ENCODE measurements at places on chromosomes 4 and X. TPM values are rescaled to one million over a fixed set of nuclear protein-coding genes. Genes with fewer than 3 reads are reported as not detected.

GRCh38 chrX:47283015-47283771 is 50.4 kb downstream of the USP11 start:
- no peaks in the 10 kb centered on the region for H3K36me3 ChIP-seq

GRCh38 chr4:166594326-166594946 is 639.9 kb downstream of the SPOCK3 start:
- H3K27me3 ChIP-seq: no peaks in the 10 kb centered on the region
- no peaks in the 10 kb centered on the region for H3K36me3 ChIP-seq
- no peak overlapping the region for H3K27ac ChIP-seq

DNA sequence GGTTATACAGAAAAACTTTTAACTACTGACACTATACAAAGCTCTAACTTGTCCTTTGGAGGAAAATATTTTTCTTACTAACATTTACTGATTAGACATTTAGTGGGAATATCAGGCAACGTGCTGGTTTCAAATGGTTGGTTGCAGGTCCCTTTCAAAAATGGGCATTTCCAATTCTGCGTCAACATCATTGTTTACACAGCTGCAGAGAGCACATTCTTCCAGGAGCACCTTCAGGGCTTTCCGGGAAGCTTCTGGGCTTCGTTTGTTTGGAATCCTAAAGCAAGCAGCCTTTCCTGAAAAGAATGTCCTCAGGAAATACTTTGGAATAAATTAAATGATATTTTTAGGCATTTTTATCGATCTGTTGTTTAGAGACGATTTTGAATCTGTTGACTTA is 289.7 kb downstream of the TRIML1 start:
- H3K4me1 ChIP-seq: peaks cover 7% of the 10 kb centered on the region
- no peak overlapping the region for H3K4me3 ChIP-seq
- H3K36me3 ChIP-seq: no peaks in the 10 kb centered on the region
- DNase-seq: no peak
- H3K27ac ChIP-seq: no peak overlapping the region

Gene BEX3
- total RNA-seq: 130 TPM

Gene FRG1
- total RNA-seq: 34.2 TPM

DNA sequence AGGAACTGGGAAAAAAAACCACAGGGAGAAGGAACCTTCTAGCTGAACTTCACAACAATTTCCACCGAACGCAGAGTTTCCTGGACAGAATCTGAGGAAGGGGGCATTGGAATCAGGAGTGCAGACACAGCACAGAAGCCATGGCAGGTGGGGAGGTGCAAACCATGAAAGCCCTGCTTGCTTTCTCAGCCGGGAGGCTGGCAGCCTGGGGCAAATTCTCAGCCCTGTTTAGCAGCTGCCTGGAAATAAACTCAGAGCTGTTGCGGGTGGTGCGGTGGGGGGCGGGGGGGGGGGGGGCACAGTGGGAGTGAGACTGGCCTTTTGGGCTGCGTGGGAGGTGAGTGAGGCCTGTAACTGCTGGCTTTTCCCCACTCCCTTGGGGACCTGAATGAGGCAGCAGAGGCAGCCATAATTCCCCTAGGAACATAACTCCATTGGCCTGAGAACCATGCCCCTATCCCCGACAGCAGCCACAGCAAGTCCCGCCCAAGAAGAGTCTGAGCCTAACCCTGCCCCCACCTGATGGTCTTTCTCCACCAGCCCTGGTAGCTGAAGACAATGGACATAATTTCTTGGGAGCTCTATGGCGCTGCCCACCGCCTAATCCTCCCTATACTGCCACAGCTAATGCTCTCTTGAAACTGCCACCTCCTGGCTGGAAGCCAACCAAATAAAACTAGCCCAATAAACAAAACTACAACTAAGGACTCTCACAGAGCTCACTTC is 176.3 kb downstream of the FAM13A start:
- H3K4me1 ChIP-seq: no peaks in the 10 kb centered on the region
- no peak for DNase-seq
- no peaks in the 10 kb centered on the region for H3K36me3 ChIP-seq
- no peak overlapping the region for H3K27ac ChIP-seq

- H3K27ac ChIP-seq: no peak overlapping the region
- no peaks in the 10 kb centered on the region for H3K36me3 ChIP-seq
- no peaks in the 10 kb centered on the region for H3K4me1 ChIP-seq
- H3K27me3 ChIP-seq: no peaks in the 10 kb centered on the region
- no peak overlapping the region for H3K4me3 ChIP-seq
- no peak for DNase-seq
Observed at GRCh38 chrX:12489341-12489740, 301.9 kb upstream of the PRPS2 start.

GRCh38 chrX:28347476-28347875 is 239.8 kb upstream of the IL1RAPL1 start:
- no peak overlapping the region for H3K27ac ChIP-seq
- DNase-seq: no peak
- H3K27me3 ChIP-seq: no peaks in the 10 kb centered on the region

- no peaks in the 10 kb centered on the region for H3K4me1 ChIP-seq
- no peaks in the 10 kb centered on the region for H3K27me3 ChIP-seq
- no peak overlapping the region for H3K27ac ChIP-seq
Observed at GRCh38 chr4:78737035-78737434, 39.1 kb upstream of the BMP2K start.

DNA sequence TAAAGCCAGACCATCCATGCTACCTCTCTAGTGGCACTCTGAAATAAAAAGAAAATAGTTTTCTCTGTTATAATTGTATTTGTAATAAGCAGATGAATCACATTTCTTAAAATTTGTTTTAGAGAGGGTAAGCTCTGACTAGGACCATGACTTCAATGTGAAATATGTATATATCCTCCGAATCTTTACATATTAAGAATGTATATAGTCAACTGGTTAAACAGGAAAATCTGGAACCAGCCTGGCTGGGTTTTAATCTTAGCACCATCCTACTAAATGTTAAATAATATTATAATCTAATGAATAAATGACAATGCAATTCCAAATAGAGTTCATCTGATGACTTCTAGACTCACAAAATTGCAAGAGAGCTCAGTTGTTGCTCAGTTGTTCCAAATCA is 1.5 kb downstream of the FGB start:
- H3K27me3 ChIP-seq: no peaks in the 10 kb centered on the region
- H3K27ac ChIP-seq: no peak overlapping the region
- no peak overlapping the region for H3K4me3 ChIP-seq
- peaks cover 12% of the 10 kb centered on the region for H3K4me1 ChIP-seq
- H3K36me3 ChIP-seq: no peaks in the 10 kb centered on the region

DNA sequence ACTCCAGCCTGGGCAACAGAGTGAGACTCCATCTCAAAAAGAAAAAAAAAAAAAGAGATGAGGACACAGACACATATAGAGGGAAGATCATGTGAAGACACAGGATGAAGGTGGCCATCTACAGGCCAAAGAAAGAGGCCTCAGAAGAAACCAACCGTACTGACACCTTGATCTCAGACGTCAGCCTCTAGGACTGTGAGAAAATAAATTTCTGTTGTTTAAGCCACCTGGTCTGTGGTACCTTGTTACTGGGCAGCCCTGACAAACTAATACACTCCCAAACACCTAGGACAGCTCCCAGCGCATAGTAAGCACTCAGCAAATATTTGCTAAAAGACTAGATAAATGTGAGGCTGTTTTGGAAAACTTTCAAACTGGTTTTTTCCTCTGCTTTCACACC is 59.2 kb upstream of the SMIM10 start:
- DNase-seq: no peak
- no peaks in the 10 kb centered on the region for H3K27me3 ChIP-seq
- no peaks in the 10 kb centered on the region for H3K36me3 ChIP-seq
- H3K4me3 ChIP-seq: no peak overlapping the region
- H3K27ac ChIP-seq: no peak overlapping the region
- peaks cover 8% of the 10 kb centered on the region for H3K4me1 ChIP-seq

Gene PCDH19
- total RNA-seq: 0.05 TPM

- no peak overlapping the region for H3K4me3 ChIP-seq
- H3K36me3 ChIP-seq: no peaks in the 10 kb centered on the region
- H3K27ac ChIP-seq: no peak overlapping the region
- H3K27me3 ChIP-seq: no peaks in the 10 kb centered on the region
- H3K4me1 ChIP-seq: 0 out of 2 replicates have a peak, but pooled peaks cover 6% of the 10 kb centered on the region
- no peak for DNase-seq
Observed at GRCh38 chr4:101288365-101289145, 58.8 kb downstream of the PPP3CA start.

Gene DMD
- 25.3 TPM for total RNA-seq

Gene MTCP1
- total RNA-seq: 30.8 TPM

Gene SPARCL1
- not detected for total RNA-seq

DNA sequence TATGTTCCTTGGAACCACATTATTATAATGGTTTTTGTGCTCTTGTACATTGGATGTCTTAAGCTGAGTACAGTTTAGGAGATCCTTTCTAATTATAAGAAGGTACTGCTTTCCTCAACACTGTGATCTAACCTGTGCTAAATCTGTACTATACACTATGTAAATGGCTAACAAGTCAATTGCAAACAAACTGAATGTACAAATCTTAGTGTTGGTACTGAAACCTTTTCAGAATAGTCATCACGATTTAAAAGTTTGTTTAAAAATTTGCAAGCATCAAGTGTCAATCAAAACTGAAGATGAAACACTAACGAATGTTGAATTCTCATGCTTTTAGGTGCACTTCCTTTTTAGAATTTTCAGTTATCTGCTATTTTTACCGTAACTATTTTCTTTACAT is 2090.4 kb upstream of the TENM3 start:
- no peak overlapping the region for H3K4me3 ChIP-seq
- DNase-seq: no peak
- H3K27ac ChIP-seq: no peak overlapping the region
- no peaks in the 10 kb centered on the region for H3K36me3 ChIP-seq

DNA sequence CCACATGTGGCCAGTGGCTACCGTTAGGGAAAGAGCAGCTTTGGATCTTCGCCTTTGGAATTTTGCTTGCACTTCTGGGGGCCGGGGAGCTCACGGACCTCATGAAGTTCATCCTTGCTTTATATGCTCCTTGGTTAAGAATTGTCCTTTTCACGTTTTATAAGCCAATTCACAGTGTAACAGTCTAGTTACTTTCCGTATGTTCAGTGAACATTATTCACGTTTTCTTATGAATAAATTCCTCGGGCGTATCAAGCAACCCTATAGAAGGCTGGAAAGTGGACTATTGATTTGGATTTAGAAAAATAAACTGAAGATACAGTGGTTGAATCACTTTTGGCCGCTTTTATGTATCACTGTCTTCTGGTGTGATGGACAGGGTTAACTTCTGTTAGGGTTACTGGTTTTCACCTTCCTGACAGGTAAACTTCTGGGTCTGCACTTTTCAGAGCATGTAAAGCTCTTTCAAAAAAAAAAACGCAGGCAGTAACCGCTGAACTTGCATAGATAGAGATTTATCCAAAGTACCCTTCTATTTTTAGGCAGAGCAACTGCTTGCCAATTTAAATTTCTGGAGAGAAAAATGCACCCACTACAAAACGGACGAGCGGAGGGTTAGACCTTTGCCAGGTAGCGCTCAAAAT is 569 bp upstream of the PDLIM5 start:
- H3K27ac ChIP-seq: peak overlapping the region; percentile 29
- peaks cover 8% of the 10 kb centered on the region for H3K36me3 ChIP-seq
- no peak for DNase-seq
- no peaks in the 10 kb centered on the region for H3K27me3 ChIP-seq
- peaks cover 26% of the 10 kb centered on the region for H3K4me1 ChIP-seq

Gene MAGEB1
- not detected for total RNA-seq

GRCh38 chr4:88616275-88617150 is 24.2 kb downstream of the HERC3 start:
- no peak overlapping the region for H3K27ac ChIP-seq
- no peak overlapping the region for H3K4me3 ChIP-seq
- no peak for DNase-seq
